Hepatocyte (in vitro differentiated cells): ENCODE measurements at places on chromosomes 2 and 18.

DNA sequence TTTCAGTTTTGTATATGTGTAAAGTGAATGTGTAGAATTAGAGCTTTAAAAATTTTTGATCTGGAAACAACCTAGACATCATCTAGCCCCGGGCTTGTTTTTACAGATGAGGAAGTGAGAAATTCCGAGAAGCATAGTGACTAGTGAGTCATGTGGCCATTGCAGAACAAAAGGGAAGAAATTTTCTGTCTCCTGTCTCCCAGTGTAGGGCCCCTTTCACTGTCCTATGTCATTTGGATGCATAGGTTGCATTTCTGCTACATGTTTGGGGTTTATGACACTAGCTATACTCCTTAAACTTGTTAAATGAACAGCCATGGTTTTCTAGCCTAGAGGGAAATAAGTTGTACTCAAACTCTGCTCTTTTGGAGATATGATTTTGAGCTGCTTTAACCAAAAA, 84.6 kb downstream of the PLCL1 start:
- no peak for DNase-seq

DNA sequence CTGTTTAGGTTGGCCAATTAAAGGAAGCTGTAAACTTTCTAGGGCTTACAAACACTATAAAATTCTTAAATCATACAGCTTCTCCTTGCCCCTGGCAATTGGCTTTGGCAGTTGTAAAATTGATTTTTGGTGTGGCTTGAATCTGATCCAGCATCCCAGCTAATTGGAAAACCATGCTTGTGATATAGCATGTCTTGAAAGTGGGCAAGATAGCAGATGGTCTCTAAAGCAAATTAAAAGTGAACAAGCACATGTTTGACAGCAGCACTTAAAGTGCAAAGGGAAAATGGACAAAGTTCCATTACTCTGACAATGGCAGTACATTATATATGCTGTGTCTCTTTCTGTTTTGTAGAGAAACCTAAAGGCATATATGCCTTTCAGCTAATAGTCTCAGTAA, 302.9 kb upstream of the NXPH2 start:
- no peak for DNase-seq

DNA sequence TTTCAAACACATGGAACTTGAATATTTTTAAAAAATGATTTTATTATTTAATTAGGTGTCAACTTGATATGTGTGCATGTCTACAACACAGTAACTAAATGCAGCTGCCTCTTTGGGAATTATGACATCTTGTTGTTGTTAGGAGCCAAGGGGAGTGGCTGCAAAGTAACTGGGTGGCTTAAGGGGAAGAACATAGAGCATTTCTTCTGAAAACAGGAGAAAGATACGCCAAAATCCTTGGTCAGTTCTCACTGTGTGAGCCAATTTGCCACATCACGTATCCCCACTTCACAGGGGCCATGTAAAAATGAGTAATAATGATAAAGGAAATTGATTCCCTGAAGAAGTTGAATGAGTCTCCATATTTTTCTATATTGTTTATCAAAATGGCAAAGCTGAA, 309.8 kb upstream of the COL3A1 start:
- no peak for DNase-seq

- peak; percentile 40 for DNase-seq
Observed at GRCh38 chr18:46469186-46469915, 187.7 kb downstream of the LOXHD1 start.

- DNase-seq = no peak
Observed at GRCh38 chr18:76451396-76452331, 43.4 kb downstream of the ZNF516 start.

DNA sequence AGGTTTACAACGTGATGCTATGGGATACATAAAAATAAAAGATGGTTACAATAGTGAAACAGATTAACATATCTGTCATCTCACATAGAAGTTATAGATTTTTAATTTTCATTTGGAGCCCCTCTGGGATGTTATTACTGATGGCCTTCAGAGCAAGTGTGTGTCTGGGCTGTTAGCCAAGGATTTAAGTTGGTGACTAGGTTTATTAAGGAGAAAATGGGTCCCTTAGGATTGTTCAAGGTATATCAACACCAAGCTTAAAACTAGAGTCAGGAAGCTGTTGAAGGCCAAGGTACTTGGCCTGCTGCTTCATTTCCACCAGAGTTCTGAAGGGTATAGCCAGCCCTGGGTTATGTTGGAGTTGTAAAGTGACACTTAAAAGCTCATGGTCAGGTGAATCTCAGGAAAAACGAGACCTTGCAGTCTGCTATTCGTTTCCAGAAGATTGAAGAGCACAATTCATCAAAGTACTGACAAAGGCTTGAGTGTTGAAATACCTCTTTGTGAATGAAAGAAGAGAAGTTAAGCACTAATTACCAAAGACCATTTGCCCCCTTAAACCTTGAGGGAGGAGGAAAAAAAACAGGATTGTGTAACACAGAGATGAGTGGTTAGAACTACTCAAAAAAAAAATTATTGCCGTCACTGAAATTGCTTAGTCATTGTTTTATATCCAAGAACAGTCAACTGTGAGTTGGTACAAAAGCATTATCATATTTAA, 48.4 kb downstream of the MAP2 start:
- DNase-seq = no peak

DNA sequence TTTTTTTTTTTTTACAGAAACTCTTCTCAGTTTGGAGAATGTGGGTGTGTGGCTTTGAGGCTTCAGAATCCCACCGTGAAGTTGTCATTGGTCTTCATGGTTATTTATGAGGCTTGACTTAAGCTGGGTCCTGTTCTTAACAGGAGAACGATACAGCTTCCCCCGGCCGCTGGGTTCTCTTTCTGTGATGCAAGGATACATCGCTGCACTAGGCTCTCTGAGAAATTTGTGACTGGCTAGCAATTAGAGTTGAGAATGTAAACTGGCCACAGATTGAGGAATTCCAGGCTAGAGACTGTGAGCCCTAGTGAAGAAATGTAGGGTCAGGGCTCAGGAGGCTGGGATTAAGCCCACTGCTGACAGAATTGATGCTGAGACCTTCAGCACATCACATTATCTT, 29.8 kb downstream of the MGAT5 start:
- DNase-seq = no peak

- DNase-seq = no peak
Observed at GRCh38 chr2:207681431-207681830, 30.0 kb upstream of the CCNYL1 start.

GRCh38 chr2:102401456-102401855, 21.5 kb upstream of the IL18RAP start:
- DNase-seq = no peak

GRCh38 chr2:61538920-61539520, 864 bp upstream of the XPO1 start:
- peak; percentile 59 for DNase-seq
